ENCODE measurements at places on chromosomes 16 and 17.

- no peak for DNase-seq
Measured at GRCh38 chr17:38325221-38325851, 18.4 kb downstream of the GPR179 start.

DNA sequence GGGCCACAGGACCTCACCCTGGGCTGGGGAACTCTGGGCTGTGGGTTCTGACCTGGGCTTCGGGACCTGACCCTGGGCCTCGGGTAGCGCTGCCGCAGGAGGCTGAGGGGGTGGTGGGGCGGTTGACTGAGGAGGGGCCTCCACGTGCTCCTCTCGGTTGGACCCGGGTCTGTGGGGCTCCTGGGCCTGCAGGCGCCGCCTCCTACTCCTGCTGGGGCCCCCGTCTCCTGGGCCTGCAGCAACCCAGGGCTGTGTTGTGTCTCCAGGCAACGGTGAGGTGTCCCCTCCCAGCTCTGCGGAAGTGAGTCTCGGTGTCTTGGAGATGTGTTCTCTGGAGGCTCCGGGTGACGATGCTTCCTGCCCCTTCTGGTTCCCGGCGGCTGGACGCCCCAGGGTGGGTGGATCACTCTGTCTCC lies 41.5 kb upstream of the GNG13 start:
- DNase-seq = no peak

DNA sequence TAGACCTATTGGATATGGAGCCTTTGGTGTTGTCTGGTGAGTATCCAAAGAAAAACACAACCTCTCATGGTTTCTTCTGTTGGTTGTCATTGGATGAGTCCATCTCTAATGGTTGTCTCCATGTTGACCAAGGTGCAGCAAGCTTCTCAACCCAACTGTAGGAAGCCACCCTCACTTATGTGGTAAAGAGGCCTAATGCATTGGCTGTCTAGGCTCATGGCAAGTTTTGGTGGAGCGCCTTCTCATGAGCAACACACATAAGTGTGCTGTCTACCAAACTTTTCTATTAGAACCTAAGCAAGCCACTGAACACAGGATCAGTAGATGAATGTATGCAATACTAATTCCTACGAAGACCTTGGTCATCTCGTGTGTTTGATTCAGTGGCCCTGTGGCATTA lies 819 bp downstream of the NLK start:
- no peak for DNase-seq

DNA sequence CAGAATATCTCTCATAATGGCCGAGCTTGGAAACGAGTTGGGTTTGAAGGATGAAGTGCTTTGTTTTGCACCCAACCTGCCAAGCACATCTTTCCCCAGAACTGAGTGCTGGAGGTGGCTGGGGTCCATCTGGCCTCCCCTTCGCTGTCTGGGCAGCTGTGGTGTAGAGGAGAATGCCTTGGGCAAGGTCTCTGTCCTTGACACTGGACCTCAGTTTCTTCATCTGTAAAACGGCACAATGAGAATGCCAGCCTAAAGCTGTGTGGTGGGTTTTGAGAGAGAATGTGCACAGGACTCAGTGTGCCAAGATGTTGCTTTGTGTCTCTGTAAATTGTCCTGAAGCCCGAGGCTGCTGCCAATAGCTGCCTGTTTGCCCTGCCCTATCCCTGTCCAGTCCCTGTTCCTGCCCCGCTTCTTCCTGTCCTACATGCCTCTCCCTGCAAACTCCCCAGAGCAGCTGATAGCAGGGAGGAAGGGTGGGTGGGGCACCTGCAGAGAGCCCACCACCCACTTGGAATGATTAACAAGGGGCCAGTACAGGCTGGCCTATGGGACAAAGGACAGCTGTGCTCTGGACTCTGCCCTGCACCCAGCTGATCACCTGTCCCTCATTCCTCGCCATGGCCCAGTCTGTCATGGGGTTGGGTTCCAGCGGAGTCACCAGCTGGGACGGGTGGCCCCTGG lies 15.3 kb downstream of the LASP1 start:
- DNase-seq = no peak

- DNase-seq = no peak
Measured at GRCh38 chr17:48429638-48430586, at the start of gene SKAP1. Gene SKAP1 (minus strand): TSS chr17:48430214.

DNA sequence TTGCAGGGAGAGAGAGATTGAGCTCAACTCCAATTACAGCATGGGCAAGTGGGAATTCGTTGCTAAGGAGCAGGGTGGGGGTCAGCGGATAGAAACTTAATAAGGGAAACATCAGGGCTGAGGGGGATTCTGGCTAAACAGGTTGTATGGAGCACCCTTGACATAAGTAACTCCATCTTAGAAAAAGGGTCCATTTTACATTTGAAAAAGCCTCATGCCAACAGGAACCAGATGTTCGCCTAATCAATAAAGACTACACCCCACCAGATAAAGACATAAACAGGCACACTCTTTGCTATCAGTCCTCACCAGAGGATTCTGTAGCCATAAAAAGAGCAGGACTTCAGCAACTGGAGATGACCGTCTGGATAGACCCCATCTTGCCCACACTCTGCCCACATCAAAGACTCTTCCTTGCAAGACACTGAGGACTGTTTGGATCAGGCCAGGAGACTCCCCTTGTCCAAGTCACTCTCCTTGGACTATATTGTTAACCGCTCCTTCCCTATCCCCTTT lies 1.6 kb upstream of the LRRC75A start:
- no peak for DNase-seq

GRCh38 chr16:64586781-64587180 lies 535.1 kb downstream of the CDH11 start:
- no peak for DNase-seq

DNA sequence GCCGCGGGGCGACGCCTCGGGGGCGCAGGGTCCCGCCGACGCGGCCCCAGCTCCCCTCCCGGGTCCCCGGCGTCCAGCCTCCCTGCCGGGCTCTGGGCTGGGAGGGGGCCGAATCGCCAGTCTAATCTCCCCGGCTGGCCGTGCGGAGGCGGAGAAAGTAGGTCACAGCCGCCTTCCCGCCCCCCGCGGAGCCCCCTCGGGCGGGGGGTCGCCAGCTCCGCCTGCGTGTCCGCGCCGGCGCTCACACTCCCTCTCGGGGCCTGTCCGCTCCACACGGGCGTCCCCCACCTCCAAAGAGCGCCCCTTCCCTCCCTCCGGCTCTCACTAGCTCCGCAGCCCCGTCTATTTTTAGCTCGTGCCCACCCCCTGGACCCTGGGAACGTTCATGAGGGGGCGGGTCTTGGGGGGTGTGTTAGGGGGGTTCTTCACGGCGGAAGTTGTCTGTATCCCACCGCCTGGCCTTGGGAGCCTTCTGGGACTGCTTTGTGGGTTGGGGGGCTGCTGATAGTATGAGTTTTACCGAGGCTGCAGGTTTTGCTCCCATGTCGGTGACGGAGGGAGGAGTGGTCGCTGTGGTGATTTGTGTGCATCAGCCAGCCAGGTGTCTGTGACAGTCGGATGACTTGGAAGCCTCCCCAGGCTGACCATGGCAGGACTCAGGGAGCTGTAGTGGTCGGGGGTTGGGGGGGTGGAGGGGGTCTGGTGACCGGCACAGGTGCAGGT lies 1.1 kb downstream of the ATP1B2 start:
- no peak for DNase-seq

GRCh38 chr17:63358111-63358839 lies 87.8 kb downstream of the CYB561 start:
- no peak for DNase-seq

DNA sequence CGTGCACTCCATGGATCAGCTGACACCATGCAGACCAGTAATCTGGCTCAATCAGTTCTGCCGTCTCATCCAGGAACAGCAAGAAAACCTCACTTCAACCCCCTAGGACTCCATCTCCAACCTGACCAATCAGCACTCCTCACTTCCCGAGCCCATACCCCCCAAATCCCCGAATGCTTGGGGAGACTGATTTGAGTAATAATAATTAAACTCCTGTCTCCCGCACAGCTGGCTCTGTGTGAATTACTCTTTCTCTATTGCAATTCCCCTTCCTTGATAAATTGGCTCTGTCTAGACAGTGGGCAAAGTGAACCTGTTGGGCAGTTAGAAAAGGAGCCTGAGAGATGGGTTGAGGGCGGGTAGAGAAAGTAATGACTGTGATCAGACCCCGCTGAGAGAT lies 320.0 kb downstream of the HAPSTR1 start:
- DNase-seq = no peak

GRCh38 chr17:47870056-47870455 lies 19.1 kb upstream of the SP6 start:
- no peak for DNase-seq

DNA sequence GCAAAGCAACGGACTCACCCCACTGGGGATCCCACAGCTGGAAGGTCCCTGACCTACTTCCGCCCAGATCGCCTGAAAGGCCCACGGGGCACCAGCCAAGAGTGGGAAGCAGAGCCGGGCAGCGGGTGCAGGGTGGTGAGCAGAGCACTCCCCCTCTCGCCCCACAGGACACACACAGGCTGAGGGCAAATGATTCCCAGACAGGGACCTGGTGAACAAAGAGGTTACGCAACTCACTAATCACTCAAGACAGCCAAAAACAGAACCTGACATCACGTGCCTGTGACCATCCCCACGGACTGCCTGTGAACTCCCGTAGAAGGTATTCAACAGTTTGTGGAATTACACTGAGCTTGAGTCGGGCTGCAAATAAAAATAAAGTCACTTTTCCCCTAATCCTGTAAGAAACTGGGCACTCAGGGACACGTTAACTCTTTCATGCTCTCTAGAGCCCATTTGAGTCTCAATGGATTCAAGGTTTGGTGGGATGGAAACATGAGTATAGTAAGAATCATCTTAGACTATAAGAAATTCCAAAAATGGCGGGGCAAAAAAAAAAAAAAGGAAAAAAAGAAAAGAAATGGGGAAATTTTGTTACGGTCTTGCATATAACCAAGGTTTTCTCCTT lies 396.1 kb downstream of the SOX9 start:
- DNase-seq = no peak

- DNase-seq = peak; percentile 51
Measured at GRCh38 chr17:76709077-76709950, 1.5 kb downstream of the MXRA7 start.

GRCh38 chr17:17191961-17192381 lies 14.2 kb downstream of the PLD6 start:
- DNase-seq = no peak

DNA sequence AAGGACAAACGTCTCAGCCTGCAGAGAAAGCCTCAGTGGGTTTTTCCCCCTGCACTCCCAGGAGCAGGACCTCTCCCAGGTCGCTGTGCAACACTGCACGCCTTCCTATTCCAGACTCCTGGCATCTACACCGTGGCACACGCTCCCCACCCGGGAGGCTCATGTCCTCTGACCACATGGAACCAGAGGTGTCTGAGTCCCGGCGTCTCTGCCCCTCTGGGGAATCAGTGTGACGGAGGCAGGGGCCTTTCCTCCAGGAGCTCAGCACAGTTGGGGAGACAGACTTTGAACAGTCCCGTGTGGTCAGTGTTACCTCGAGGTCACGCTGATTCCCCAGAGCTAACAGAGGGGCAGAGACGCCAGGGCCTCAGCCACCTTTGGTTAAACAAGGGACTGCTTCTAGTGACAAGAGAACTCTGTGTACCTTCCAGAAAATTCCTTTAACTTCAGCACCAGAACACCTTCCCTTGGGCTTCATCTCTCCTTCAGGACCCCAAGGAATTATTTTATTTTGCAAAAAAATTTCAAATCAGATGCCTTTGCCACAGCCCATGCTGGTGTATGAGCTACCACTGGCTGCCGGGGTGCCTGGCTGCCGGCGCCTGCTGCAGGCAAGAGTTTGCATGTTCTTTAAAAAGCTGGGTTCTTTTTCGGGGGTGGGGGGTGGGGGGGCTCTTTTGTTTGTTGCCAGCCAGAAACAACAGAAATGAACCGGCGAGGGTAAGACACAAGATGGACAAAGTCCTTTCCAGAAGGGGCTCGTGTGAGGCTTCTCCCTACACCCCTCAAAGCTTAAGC lies 6.6 kb downstream of the CANT1 start:
- no peak for DNase-seq

DNA sequence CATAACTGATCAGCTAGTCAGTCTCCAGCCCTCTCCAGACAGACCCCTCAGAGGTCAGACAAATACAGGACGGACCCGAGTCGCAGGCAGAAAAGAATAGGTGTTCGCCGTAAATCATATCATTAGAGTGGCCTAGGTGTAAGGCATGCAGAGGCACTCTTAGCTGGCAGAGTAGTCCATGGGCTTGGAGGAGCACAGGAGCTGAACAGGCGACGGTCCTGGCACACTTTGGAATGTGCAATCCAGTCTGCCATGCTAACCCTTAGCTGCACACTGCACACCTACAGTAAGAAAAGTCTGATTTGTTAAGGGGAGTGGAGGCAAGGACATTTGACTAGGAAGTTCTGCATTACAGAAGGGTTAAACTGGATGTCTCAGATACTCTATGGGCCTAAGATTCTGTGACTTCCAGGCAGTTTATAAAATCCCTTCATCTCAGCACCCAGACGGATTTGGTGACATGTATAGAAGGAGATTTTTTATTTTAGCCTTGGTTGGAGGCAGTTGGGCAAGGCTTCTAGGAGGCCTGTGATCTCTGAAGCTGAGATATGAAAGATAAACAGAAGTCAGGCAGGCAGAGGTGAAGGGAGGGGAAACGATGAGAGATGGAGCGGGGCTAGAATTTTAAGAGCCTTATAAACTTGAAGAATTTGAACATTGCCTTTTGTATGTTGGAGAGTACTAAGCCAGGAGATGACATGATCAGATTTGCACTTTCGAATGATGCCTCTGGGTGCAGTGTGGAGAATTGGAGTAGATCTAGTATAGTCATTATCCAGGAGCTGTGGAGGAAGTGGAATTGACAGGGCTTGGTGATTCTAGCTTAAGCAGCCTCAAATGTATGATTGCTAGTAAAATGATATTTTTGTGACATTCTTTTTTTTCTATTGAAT lies 34.6 kb upstream of the SLC5A11 start:
- no peak for DNase-seq

DNA sequence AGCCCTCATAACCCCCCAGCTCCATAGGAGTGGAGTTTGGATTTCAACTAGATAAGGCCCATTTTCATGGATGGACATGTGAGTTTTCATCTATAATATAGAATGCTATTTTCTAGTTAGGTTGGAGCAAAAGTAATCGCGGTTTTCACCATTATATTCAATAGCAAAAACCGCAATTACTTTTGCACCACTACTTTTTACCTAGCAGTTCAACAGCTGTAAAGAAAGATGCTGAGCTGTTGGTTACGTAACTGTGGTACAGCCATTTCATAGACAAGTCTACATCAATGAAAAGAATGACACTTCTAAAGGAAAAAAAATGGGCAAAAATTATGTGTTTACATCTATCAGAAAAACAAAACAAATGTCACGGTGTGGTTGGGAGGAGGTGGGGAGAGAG lies 507.7 kb downstream of the MAF start:
- DNase-seq = no peak

GRCh38 chr17:72378414-72379390 lies 257.9 kb downstream of the SOX9 start:
- DNase-seq = no peak

- no peak for DNase-seq
Measured at GRCh38 chr17:13518261-13519000, 83.3 kb downstream of the HS3ST3A1 start.

All from 8988T (cell line).